ENCODE measurements at places on chromosomes 6 and 20.

DNA sequence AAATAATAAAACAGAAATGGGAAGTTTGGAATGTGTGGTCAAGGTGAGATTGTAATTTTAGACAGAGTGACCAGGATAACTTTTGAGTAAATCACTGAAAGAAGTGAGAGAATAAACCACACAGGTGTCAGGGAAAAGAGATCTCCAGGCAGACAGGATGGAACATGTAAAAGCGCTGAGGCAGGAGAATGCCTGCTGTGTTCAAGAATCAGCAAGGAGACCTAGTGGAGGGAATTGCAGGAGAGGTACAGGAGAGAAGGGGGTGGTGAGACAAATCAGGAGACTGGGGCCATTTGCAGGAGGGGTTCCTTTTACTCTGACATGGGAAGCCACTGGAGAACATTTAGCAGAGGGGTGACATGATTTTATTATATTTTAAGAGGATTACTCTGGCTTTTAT lies 456.7 kb downstream of the NKAIN2 start:
- DNase-seq = no peak

DNA sequence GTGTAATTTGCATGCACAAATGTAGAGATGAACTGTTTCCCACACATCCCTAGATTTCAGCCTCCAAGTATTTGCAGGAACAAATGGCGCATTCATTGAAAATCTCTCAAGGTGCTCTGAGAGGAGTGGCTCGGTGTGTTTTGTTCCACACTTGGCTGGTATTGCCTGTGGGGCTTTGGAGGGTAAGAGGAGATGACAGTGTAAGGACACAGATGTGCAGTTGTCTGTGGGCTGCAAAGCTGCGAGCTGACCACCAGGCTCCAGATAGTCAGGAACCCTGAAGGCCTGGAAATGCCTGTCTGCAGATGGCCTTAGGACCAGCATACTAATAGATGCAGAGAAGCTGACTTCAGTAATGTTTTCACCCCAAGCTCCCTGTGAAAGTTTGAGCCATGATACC lies 57.7 kb upstream of the PBOV1 start:
- DNase-seq = no peak

DNA sequence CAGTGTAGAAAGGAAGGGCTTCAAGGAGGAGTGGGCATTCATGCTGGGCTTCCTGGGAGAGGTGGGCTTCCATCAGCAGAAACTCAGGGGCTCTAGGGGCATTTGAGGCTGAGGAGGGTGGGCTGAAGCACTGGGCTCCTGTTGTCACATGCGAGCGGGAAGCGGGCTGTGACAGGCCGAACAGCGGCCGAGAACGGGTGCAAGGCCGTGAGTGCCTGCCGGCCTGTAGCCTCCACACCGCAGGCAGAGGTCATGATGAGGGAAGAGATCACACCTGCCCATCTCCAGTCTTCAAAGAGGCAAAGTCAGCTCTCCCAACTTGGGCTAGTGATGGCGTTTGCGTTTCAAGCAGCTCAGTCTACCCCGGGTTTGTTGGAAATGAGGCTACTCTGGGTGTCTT lies 880 bp downstream of the TTLL2 start:
- DNase-seq = no peak

DNA sequence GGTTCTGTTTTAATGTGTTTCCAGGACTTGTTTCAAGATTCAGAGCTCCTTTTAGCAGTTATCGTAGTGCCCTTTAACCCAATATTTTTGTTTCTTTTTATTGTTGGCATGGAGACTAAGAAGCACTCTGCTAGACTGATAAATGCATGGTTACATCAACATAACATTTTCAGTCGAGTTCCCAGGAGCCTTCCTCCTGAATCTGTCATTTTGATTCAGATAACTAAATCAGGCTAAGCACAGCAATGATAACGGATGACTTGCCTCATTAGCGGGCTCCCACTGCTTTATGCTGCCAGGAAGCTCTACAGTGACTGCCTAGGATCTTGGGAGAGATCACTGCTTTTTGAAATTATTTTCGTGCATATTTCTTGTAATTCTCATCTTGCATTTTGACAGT lies 772.8 kb upstream of the GJE1 start:
- DNase-seq = no peak

DNA sequence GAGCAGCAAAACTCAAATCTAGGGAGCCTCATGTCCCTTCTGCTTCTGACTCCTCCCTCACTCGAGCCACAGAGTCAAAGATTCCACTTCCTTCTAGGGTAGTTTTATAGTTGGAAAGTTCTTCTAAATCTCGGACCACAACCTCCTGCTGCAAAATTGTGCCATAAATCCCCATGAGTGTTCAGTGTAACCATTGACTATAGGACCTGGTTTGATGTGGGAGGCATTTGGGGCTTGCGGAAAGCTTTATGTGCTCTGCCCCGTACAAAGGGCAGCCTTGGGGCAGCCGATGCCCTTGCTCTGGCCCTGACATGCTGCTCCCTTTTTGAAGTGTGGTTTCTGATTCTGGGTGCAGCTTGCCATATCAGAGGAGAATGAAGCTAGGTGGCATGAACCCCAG lies 43.6 kb upstream of the IER3 start:
- DNase-seq = no peak

- no peak for DNase-seq
Measured at GRCh38 chr20:37565134-37565811, 37.6 kb upstream of the BLCAP start.

- no peak for DNase-seq
Measured at GRCh38 chr6:2806644-2807043, 35.0 kb downstream of the SERPINB1 start.

DNA sequence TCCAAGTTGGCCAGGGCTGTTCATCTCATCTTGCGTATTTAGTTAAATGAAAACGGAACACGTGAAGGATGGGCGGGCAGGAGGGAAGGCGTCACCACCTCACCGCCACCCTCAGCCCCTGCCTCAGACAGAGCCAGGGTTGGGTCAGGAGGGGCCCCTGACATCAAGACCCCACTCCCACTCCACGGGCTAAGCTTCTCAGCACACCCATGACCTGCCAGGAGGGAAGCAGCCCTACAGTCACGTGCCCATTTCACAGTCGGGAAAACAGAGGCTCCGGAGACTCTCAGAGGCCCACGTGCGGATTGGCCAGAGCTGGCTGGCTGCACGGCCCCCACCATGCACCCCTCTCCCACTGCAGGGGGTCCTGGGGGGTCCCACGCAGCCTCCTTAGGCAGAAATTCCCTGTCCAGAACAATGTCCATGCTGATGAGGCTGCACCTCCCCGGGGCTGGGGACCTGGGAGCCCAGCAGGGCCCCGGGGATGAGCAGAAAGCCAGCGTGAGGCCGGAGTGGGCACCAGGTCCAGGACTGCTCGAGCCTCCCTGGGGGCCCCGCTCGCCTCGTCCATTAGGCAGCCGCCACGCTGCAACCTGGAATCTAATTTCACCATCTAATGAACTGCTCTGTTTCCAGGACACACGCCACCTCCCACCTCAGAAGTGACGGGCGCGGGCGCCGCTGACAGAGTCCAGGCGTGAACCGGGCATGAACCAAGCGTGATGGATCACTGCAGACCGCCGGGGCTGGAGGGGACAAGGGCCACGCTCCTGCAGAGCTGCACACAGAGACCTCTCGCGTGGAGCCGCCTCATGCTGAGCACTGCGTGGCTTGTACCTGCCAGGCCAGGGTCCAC lies 15.8 kb downstream of the KCNQ2 start:
- DNase-seq = no peak

DNA sequence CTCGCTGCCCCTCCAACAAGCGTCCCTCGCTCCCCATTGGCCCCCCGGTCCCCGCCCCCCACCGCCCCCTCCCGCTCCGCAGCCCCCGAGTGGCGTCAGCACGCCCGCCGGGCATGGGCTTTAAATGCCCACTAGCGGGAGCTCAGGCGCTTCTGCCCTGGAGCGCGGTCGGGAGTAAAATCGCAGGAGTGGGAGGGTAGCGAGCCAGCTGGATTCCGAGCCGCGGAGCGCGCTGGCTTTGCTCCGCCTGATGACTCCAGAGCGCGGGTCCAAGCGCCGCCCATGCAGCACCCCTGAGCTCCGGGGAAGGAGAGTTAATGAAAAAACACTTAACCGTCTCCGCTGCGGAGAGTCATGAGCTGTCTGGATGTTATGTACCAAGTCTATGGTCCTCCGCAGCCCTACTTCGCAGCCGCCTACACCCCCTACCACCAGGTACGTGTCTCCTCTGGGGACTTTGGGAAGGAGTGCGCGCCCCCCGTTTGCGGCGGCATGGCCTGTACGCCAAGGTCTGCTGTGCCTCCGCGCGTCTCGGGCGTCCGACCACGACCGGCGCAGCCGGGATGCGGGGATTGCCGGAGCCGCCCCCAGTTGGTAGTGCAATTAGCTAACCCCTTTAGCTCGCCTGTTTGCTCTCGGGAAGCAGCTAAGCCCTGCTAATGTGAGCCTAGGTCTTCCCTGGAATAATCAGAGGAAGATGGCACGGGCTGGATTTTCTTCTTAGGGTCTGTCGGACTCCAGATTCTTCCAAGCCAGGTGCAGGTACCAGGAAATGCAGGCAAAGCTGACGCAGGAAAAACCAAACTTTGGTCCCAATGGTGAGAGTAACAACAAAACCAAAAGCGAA lies at the start of gene VGLL2:
Gene VGLL2, plus strand, starts transcription at position 149 of the 847 bp plus-strand sequence. Its CDS starts 206 bp downstream, at position 355.
- DNase-seq = no peak

- DNase-seq = no peak
Measured at GRCh38 chr6:36224918-36225461, 28.4 kb downstream of the BRPF3 start.

GRCh38 chr20:25496165-25496967 lies 88.9 kb downstream of the GINS1 start:
- DNase-seq = no peak

- no peak for DNase-seq
Measured at GRCh38 chr6:1003394-1004160, 308.3 kb upstream of the FOXQ1 start.

DNA sequence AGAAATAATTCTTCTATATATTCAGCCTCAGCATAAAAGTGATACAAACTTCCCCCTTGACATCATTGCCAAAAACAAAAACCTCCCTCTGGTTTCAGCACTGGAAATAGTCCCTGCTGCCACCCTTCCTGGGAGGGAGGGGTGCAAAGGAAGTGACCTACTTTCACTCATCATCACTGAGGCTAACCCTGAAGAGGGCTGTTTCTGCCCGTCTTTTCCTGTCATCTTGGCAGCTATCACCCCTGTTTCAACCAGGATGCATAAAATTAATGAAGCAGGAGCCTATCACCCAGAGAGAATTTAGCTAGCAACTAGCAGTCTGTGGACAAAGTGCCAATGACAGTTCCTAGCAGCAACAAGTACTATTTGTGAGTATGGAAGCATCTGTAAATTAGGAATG lies 397.8 kb downstream of the LAMA2 start:
- no peak for DNase-seq

GRCh38 chr6:133447924-133448323 lies 206.8 kb downstream of the EYA4 start:
- no peak for DNase-seq

DNA sequence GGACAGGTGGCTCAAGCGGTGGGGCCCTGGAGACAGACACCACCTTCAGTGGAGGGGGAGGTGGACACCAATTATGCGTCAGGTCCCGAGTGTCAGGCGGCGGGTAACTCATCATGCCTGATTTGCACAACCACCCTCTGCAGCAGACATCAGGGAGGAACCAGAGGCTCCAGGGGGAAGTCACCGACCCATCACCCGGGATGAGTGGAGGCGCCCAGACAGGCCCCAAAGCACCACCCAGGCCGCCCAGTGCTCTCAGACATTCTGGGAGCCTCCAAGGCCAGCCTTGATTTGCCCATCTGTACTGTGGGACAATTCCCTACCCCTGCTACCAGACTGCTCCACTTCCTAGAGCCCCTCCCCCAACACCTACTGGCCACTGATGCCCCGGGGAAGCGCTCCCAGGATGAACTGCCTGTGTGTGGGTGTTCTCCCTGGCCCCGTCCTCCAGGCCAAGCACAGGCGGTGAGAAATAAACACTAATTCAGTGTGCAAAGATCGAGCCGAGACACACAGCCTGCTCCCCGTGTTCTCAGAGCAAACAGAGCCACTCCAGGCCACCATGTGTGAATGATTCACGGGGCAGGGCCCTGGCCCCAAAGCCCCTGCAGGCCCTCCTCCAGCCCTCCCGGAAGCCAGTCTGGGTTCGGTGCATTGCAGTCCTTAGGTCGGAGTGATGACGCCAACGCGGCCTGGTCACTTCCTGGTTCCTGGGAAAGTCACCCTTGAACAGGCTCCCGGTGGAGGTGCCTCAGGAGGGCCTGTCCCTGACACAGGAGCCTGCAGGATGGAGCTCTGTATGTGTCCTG lies 107.2 kb downstream of the ASXL1 start:
- DNase-seq = no peak

DNA sequence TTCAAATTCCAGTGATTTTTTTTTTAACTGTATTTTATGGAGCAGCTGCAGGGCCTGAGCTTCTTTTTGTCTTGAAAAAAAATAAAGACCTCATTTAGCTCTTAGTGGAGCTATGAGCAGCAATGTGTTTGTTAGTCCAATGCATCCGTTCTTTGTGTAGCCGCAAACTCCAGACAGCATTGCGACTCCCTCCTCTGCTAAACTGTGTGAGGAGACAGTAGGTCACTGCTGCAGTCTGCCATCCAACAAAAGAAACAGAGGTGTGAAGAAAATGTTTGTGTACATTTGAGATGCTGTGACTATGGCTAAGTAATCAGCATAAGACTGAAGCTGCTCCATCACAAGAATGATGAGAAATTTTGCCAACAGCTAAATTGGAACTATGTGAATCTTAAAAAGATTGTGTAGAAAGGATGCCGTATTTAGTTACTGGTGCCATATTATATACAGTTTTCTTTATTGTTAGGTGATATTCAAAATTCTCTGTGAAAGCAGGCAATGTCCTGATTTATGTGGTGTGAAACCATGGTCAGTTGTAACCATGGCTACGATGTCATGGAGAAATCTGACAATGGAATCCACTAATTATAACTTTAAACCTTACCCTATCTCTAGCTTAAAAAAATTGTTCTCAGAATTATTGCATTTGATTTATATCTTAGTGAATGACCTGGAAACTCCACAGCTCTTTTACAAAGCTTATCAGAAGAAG lies 428.8 kb upstream of the EPHA7 start:
- DNase-seq = no peak

- no peak for DNase-seq
Measured at GRCh38 chr20:40286975-40287531, 402.0 kb downstream of the MAFB start.

- DNase-seq = no peak
Measured at GRCh38 chr6:49409951-49410542, 53.0 kb downstream of the MMUT start.

GRCh38 chr20:63017826-63018411 lies 11.2 kb upstream of the BHLHE23 start:
- no peak for DNase-seq

DNA sequence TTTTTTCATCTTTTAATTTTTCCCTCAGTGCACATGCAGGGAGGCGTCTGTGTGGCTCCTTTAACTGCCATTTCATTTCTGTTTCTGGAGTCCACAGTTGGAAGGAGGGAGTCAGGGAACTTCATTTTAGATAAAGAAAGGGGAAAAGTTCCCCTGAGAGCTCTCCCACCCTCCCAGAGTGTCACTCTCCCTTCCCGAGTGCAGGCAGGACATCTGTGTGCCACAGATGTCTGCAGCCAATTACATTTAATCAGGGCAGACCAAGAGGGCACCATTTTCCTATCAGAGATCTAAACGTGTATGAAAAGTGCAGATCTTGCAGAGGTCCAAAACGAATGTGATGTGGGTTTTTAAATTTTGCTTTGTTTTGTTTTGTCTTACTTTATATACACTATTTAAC lies 96.6 kb downstream of the PXDC1 start:
- DNase-seq = no peak

GRCh38 chr20:64212755-64213154 lies 42.8 kb upstream of the PCMTD2 start:
- no peak for DNase-seq

Data from AG04449 (cell line).